NCI-H187 (cell line): ENCODE measurements at places on chromosomes 2 and 18.

DNA sequence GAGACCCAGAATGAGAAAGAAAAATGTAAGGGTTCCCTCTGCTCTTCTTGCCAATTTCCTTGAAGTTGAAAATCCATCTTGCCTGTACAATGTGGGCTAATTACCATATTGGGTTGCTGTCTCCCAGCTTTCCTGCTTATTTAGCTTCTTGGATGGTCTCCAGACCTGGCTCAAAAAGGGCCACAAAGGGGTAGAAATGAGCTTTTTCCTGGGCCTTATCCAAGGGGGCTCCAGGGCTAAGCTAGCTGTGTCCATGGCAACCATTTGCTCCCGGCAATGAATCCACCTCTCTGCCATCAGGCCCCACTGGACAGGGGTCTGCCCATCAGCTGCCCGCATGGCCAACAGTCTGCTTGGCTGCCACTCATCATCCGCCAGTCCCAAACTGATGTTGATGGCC lies 85.0 kb downstream of the BOD1L2 start:
- DNase-seq = no peak

- DNase-seq = no peak
These were observed 152.8 kb downstream of the DSC3 start for GRCh38 chr18:30889519-30890301.

GRCh38 chr2:199727306-199727705 lies 123.7 kb downstream of the FTCDNL1 start:
- no peak for DNase-seq

GRCh38 chr18:11064106-11064505 lies 85.3 kb downstream of the PIEZO2 start:
- no peak for DNase-seq

DNA sequence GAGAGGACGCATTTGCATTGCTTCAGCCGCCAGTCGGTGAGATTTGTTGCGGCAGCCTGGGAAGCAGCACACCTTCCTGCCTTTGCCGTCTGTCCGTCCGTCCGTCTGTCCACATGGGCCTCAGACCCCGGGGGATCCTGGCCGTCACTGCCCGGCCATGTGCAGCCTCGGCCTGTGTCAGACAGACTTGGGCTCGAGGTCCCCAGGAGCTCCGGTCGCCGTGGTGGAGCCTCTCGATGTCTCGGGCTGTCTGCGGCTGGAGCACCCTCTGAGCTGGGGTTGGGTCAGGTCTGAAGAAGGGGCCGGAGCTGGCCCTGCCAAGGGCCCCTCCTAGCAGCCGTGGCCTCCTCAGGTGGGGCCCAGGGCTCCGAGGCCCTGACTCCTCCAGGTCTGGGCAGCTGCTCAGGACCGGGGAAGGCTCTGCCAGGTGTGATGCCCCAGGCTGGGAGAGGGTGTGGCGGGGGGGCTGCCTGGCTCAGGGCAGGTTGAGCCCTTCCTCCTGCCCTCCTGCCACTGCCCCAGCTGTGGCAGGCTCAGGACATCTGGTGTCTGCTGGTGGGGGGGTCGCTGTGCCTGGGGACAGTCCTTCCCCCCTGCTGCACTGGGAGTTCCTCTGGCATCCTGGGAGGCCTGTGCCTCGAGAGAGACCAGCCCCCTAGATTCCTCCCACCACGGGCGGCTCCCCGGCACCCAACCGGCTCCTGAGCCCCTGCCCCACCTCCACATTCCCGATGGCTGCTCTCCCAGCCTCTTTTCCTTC lies 11.8 kb downstream of the NEU4 start:
- DNase-seq = no peak

GRCh38 chr2:70793450-70793849 lies 3.0 kb upstream of the FIGLA start:
- no peak for DNase-seq

DNA sequence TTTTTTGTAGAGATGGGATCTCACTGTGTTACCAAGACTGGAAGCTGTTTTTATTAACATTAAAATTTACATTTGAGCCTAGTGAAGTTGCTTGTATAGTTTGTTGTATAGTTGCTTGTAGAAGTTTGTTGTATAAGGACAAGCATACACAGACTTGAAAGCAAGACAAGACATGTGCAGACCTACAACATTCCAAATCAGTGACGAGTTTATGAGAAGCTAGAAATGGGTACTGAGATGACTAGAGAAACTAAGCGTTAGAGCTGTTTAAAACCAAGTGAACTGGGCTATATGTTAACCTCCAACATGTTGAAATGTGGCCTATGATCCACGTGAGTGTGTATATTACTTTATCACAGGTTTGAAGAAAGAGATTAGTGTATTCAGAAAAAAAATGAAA lies 39.1 kb downstream of the ABCB11 start:
- DNase-seq = no peak

GRCh38 chr18:58541146-58541788 lies 87.6 kb downstream of the ALPK2 start:
- no peak for DNase-seq

- DNase-seq = no peak
These were observed 357.2 kb upstream of the EPHA4 start for GRCh38 chr2:221929259-221929658.

GRCh38 chr2:48624696-48625095 lies 7.0 kb downstream of the GTF2A1L start:
- DNase-seq = no peak

DNA sequence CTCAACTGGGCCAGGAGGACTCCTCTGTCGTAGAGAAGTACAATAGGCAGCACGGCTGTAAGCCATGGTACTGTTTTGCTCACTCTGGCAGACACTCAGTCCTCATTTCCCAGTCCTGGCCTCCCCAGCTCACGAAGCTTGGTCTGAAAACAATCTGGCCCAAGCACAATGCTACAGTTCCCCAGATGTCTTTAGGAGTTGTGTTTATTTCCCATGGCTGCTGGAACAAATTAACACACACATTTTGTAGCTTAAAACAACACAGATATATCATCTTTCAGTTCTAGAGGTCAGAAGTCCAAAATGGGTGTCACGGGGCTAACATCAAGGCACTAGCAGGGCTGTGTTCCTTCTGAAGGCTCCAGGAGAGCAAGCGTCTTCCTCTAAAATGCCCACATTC lies 13.0 kb downstream of the FABP1 start:
- no peak for DNase-seq

GRCh38 chr18:78999939-79000338 lies 20.3 kb downstream of the SALL3 start:
- DNase-seq = no peak

DNA sequence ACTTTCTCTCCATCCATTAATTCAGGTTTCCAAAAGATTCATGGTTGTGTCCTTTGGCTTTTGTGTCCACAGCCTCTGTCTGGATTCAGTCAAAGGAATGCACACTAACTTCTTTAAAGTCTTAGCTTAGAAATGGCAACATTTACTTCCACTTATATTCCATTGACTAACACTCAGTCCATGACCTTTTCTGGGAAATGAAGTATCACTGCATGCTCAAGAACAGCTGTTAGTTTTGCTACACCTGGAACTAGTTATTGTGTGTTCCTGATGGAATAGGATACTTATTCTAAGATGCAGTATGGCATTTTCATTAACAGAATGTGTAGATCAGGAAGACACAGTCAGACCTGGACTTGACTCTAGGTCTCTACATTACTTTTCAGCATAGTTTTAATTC lies 88.8 kb downstream of the KYNU start:
- DNase-seq = no peak

DNA sequence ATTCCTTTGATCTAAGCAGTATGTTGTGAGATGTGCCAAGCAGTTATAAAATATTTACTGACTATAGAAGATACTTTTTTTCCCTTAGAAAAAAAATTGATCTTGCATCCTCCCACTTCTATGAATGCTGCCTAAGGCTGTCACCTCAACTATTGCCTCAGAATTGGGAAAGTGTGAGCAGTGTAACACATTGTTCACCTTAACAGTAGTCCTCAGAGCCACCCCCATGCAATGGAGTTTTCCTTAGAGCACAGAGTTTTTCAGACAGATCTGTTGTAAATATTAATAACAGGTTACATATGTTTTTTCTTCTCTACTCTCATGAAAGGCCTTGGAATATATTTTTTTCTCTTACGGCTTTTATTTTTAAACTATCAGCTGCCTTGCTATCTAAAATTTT lies 607.3 kb downstream of the STK39 start:
- no peak for DNase-seq

DNA sequence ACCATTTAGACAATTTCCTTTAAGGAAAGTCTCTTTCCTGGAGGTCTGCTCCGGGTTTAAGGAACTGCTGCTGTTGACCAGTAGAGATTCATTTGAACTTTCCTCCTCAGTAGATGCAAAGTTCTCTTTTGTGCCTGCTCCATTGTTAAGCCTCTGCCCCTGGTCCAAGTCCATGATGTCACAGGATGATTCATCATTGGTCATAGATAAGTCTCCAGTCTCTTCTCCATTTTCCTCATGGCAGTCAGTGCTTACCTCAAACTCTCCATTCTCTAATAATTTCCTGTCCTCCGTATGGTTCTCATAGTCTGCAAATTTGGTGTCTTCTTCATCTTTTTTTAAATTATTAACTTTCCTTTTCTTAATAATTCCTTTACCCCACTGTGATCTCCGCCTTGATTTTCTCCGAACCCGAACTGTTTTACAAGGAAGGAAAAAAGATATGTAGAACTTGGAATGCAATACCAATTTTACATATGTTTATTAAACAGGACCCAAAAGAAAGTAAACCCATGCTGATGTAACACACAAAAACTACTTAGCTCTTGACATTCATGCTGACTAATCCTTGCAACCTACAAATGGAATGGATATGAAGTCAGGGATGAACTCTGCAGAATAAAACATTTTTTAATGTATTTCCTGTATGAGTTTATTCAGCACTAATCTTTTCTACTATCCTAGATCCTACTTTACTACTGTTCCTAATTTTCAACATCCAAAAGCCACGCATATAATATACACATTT lies 169.1 kb downstream of the ATAD2B start:
- DNase-seq = no peak

- DNase-seq = no peak
These were observed 442.9 kb upstream of the HNRNPA3 start for GRCh38 chr2:176769499-176770370.

DNA sequence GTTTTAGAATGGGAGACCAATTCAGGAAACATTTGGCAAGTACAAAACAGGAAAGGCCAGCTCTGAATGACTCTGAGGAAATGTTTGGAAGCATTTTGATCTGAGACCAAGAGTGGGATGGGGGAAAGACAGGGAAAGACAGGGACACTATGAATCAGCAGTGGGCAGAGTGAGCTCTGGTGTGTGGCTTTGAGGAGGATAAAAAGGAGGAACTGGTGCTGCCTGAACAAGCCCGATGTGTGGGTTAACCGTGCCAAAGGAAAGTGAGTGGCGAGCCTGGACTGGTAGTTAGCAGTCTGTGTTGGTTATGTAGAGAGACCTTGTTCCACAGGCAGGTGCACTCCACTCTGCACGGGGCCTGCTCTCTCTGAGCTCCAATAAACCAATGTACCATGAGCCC lies 5.3 kb downstream of the MFSD6 start:
- no peak for DNase-seq

- DNase-seq = no peak
These were observed 48.4 kb downstream of the RPE start for GRCh38 chr2:210050885-210051284.

- DNase-seq = no peak
These were observed 835.8 kb upstream of the VRK2 start for GRCh38 chr2:57210855-57211254.

DNA sequence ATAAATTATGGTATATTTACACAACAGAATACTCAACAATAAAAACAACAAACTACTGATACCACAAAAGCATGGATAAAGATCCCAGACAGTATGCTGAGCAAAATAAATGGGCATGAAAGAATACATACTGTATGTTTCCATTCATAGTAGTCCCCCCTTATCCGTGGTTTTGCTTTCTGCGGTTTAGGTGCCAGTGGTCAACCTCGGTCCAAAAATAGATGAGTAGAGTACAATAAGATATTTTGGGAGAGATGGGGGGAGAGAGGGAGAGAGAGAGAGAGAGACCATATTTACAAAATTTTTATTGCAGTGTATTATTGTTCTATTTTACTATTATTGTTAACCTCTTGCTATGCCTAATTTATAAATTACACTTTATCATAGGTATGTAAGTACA lies 21.0 kb upstream of the TGFA start:
- no peak for DNase-seq

DNA sequence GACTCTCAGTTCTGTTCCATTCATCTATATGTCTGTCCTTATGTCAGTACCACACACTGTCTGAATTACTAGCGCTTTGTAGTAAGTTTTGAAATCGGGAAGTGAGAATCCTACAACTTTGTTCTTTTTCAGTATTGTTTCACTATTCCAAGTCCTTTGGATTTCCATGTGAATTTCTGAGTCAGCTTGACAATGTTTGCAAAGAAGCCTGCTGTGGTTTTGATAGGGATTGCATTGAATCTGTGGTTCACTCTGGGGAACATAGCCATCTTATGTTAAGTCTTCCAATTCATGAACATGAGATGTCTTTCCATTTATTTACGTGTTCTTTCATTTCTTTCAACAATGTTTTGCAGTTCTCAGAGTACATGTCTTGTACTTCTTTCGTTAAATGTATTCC lies 15.0 kb downstream of the SLC3A1 start:
- DNase-seq = no peak

GRCh38 chr2:33598561-33599174 lies 431 bp downstream of the FAM98A start:
- peak; percentile 45 for DNase-seq

DNA sequence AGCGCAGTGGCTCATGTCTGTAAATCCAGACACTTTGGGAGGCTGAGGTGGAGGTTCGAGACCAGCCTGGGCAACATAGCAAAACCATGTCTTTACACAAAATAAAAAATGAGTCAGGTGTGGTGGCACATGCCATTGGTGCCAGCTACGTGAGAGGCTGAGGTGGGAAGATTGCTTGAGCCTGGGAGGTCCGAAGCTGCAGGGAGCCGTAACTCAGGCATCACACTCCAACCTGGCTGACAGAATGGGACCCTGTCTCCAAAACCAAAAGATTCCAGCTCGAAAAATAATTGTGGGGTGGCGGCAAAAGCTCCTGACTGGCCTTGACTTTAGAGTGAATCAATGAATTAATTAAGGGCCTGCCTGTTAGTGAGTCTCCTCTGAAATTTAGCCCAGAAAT lies 1.2 kb upstream of the ALPP start:
- DNase-seq = no peak

GRCh38 chr18:76491776-76492668 lies 3.0 kb downstream of the ZNF516 start:
- no peak for DNase-seq

- DNase-seq = no peak
These were observed 20.0 kb upstream of the STAT4 start for GRCh38 chr2:191170773-191171172.

GRCh38 chr2:208285853-208286252 lies 19.8 kb downstream of the PIKFYVE start:
- DNase-seq = no peak

- no peak for DNase-seq
These were observed 54.1 kb downstream of the ESCO1 start for GRCh38 chr18:21546423-21546822.

- no peak for DNase-seq
These were observed 438.6 kb downstream of the RNF144A start for GRCh38 chr2:7355781-7356180.

GRCh38 chr2:114011713-114012112 lies 121.8 kb downstream of the ACTR3 start:
- DNase-seq = no peak
